CD4-positive, alpha-beta T cell treated with Interferon alpha-2 for 1 hour (primary cell): ENCODE measurements at places on chromosomes 4 and X.

DNA sequence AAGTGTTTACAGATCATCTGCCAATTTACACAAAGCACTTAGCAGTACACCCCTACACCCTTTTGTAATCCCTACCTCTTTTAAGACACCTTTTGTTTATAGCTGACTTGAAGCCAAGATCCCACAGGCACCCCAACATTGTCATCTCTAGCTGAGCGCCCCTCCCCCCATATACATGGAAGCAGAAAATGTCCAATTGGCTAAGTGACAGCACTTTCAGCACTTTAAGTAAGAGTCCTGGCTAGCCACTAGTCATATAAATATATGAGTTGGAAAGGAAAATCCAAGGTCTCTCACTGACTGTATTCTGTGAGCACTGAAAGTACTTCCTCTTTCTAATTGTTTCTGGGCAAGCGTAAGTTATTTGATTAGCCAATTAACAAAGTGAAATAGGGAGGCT, 108.2 kb downstream of the NSUN7 start:
- no peak for DNase-seq

- DNase-seq, result no peak
Observed at GRCh38 chr4:93182722-93183121, 645.8 kb upstream of the ATOH1 start.

- no peak for DNase-seq
Observed at GRCh38 chrX:44708470-44708869, 135.4 kb upstream of the DUSP21 start.

DNA sequence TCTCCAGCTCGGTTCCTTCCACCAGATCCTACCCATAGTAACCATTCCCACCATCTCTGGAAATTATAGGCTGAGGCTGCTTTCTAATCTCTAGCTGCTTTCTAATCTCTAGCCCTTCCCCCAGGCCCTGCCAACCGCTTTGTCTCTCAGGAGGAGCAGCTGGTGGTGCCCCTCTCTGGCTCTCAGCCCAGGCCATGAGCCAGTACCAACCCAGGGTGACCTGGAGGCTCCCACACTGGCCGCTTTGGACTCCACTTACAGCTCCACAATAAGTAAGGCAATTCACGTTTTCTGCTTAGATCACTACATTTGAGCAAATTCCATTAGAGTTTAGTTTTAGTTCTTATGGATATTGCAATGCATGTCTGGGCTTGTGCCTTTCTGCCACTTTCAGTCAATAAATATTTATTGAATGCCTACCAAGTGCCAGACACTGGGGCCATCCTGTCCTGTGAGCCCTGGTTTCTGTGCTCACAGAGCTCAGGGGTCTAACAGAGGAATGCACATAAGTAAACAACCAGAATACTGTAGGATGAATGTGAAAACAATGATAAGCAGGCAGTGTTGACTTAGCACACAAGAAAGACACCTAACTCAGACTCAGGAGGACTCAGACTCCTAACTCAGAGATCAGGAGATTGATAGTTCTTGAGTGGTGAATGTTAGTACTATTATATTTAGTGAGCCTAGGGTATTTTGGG, 38.9 kb downstream of the SMC1A start:
- DNase-seq, result no peak

GRCh38 chr4:61485056-61485455, 284.9 kb downstream of the ADGRL3 start:
- no peak for DNase-seq

DNA sequence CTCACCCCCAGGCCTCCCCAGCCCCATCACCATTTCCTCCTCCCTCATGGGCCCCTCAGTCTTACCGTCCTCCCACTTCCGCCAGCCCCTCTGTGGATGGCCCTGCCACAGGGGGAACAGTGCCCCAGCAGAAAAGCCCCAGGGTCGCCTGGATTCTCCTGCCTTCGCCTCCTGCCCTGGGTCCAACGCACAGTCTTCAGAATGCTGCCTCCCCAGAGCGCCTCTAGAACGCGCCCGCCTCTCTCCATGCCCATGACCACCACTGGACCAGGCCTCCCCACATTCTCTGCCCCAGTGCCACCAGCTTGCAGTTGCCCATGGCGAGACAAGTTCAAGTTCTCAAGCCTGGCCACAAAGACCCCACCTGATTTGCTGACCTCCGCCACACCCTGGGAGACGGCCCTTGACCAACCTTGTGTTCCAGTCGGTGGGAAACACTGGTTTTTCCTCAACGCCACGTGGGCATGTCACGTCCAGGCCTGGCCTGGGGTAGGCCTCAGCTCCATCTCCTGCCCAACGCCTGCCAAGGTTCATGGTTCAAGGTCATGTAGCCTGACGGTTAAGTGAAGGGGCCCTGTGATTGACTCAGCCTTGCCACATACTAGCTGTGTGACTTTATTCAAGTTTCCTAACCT, 634 bp upstream of the PLXNB3 start:
- no peak for DNase-seq

DNA sequence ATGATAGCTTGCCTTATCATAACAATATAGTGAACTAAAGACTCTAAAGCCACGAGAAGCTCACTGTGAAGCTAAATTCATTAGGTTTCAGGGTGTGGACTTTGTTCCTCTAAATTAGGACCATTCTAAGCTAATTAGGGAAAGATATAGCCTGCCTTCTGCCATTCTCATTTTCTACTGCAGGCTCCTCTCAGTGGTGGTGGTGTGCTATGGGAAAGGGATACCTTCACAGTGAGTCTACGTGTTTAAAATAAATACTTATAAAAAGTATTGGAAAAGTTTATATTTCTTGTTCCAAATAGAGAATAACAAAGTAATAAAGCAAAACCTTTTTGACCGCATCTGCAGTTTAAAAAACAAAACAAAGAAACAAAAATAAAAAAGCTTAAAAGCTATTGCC, 327.7 kb downstream of the PAPSS1 start:
- DNase-seq, result no peak
